ENCODE measurements at places on chromosomes 16 and 17.

DNA sequence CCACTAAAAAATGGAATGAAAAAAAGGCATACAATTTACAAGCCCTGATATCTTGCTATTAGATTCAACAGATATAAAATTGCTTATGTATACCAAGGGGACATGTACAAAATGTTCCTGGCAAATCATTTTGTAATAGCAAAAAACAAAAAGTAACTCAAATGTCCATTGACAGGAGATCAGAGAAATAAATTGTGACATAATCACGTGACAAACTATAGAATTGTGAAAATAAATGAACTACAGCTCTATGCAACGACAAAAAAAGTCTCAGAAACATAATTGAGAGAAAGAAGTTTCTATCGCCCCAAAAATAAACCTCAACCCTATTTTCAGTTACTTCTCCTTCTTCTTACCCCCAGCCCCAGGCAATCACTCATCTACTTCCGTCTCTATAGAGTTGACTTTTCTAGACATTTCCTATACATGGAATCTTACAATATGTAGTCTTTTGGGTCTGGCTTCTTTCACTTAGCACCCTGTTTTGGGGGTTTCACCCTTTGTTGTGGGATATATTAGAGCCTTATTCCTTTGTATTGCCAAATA is 12.1 kb upstream of the ACE start:
- no peak for DNase-seq

DNA sequence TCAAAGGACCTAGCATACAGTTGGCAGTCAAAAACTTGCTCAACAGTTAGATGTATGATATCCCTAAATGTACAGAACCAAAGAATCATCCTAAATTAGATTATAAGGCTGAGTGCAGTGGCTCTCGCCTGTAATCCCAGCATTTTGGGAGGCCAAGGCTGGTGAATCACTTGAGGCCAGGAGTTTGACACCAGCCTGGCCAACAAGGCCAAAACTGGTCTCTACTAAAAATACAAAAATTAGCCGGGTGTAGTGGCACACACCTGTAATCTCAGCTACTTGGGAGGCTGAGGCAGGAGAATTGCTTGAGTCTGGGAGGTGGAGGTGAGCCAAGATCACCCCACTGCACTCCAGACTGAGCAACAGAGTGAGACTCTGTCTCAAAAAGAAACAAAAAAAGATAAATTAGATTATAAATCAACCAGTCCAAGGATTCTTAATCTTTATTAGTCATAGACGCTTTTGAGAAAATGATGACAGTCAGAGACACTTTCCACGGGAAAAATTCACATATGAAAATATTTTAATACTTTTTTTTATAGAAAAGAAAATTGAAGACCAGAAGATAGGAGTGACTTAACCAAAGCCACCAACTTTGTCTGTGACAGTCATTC is 77.6 kb downstream of the MMD start:
- DNase-seq: no peak

- peak; percentile 58 for DNase-seq
Measured at GRCh38 chr17:75601057-75601987, 13.7 kb downstream of the MYO15B start.

- no peak for DNase-seq
Measured at GRCh38 chr17:28328325-28328724, 6.9 kb downstream of the IFT20 start.

DNA sequence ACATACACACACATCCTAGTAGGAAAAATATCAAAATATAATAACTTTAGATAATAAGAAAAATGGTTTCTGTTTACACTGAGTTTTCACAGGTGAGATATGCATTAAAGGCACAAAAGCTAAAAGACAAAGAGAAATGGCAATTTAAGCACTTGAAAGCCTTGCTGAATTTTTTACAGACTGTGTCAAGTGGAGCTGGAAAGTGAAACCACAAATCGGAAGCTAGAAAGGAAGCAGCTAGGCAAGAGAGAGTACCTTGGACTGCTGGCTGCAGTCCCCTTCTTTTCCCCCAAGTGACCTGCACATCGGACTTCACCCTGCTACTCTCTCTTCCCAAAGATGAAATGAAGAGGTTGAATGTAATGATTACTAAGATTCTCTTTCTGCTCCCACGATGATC is 135.1 kb downstream of the CDH13 start:
- DNase-seq: no peak

GRCh38 chr17:8954339-8954738 is 11.2 kb downstream of the PIK3R5 start:
- DNase-seq: no peak

DNA sequence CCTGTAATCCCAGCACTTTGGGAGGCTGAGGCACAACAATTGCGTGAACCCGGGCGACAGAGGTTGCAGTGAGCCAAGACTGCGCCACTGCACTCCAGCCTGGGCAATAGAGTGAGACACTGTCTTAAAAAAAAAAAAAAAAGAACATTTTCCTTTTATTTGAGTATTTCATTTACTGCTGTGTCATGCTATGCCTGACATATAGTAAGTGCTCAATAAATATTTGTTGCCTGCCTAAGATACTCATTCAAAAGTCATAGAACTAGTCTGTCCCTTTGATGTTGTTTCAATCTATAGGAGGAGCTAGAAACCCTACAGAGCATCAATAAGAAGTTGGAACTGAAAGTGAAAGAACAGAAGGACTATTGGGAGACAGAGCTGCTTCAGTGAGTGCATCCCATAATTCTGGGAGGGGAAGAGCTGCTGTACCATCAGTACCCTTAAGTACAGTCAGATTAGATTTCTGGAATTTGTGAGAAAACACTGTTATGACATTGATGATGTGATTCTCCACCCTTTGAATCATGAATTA is 20.0 kb downstream of the CALCOCO2 start:
- DNase-seq: no peak

- DNase-seq: no peak
Measured at GRCh38 chr17:49471089-49471683, 23.9 kb upstream of the NGFR start.

DNA sequence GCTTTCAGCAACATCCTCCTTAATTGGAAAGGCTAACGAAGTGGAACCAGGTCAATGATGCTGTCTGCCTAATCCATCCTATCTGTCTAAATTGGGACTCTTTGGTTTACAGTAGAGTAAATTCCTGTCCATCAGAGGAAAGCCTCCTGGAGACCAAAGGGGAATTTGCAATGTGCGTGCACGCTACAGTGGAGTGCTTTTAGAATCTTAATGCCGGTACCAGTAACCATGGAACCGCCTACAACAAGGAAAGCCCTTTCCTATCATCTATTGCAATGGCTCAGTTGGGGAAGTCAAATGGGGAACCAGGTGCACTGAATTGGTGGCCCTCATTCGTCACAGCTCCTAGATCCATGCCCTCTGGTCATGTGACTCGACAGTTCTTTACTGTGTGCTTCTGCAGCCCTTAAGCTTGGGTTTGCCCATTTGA is 110.1 kb downstream of the XYLT1 start:
- DNase-seq: no peak

- no peak for DNase-seq
Measured at GRCh38 chr16:57544124-57544653, 1.7 kb downstream of the ADGRG5 start.
